ENCODE measurements at places on chromosomes 2 and 18. TPM values are rescaled to one million over a fixed set of nuclear protein-coding genes. Genes with fewer than 3 reads are reported as not detected.

Gene HOXD1
- 0.21 TPM for total RNA-seq

Gene GAL3ST2
- total RNA-seq = 0.36 TPM

Gene SLC4A5
- 0.41 TPM for total RNA-seq

Gene LIPG
- total RNA-seq = 0.06 TPM

Gene ERICH2
- not detected for total RNA-seq

Gene ADCY3
- 68.6 TPM for total RNA-seq

Gene CD207
- not detected for total RNA-seq

Gene GPR17
- not detected for total RNA-seq

Gene WNT10A
- total RNA-seq = not detected

Gene TNP1
- total RNA-seq = not detected

Gene SLC11A1
- total RNA-seq = 0.16 TPM

Gene HOXD4
- total RNA-seq = 0.66 TPM

Gene DUSP2
- total RNA-seq = 0.52 TPM

Gene CD8B2
- total RNA-seq = not detected

Gene CACNB4
- 0.32 TPM for total RNA-seq

Gene PLEK
- not detected for total RNA-seq

Gene DOCK10
- total RNA-seq = 42.2 TPM

Gene KCNS3
- total RNA-seq = 1.1 TPM

Gene REG3G
- not detected for total RNA-seq

Gene ALPI
- not detected for total RNA-seq

Gene MAPK4
- 0.16 TPM for total RNA-seq

Gene MC4R
- not detected for total RNA-seq

Gene ATP8B1
- total RNA-seq = 9.8 TPM

Gene RGPD5
- total RNA-seq = 4.3 TPM

Gene KCNG3
- total RNA-seq = 0.62 TPM

Gene PTPRM
- 30.4 TPM for total RNA-seq

Gene PLCD4
- total RNA-seq = 0.71 TPM

Gene FAM228A
- not detected for total RNA-seq

Gene POTEC
- total RNA-seq = not detected

Gene CPLX4
- not detected for total RNA-seq

Gene UPP2
- not detected for total RNA-seq

Gene MYO7B
- total RNA-seq = 0.23 TPM

Gene HTR2B
- total RNA-seq = not detected

Gene UNC80
- not detected for total RNA-seq

Gene FNDC4
- total RNA-seq = 3.9 TPM

Gene CNTNAP5
- not detected for total RNA-seq

Gene NEU4
- total RNA-seq = 0.14 TPM

Gene LYPD6B
- total RNA-seq = not detected

Gene KCNG2
- not detected for total RNA-seq

Gene KIAA2012
- total RNA-seq = not detected

Gene LYPD6
- total RNA-seq = 0.07 TPM

Gene C1GALT1C1L
- total RNA-seq = 2.5 TPM

Gene RBM44
- 0.33 TPM for total RNA-seq

Gene PLEKHH2
- total RNA-seq = 0.73 TPM

Gene DLX2
- 0.37 TPM for total RNA-seq

Gene POTEJ
- not detected for total RNA-seq

All from A549 treated with RU486 at 1 μM for 4 hours (cell line).